HS-27A (cell line): ENCODE measurements at places on chromosomes 2 and 18.
A peak's percentile ranks its signal among the peaks of the same experiment; 100 is the strongest.

DNA sequence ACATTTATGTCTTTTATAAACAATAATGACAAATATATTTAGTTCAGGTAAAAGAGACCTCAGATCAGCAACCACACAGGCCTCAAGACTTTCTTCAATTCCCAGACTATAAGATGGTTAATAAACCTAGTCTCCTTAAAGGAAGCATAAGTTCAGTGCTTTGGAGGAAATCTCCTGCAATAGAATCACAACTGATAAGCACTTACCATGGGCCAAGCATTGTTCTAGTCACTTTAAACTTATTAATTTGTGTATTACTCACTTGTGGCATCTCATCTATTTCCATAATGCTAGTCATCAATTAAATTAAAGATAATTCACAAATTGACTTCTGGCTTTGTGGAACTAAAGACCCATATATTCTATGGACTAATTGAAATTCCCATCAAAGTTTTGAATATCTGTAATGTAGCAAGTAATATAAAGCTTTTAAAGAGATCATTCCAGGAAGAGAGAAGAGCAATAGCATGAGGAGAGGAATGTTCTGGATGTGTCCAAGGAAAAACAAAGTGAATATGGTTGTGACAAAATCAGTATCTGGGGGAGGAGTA is 42.2 kb downstream of the COL3A1 start:
- no peak for DNase-seq

DNA sequence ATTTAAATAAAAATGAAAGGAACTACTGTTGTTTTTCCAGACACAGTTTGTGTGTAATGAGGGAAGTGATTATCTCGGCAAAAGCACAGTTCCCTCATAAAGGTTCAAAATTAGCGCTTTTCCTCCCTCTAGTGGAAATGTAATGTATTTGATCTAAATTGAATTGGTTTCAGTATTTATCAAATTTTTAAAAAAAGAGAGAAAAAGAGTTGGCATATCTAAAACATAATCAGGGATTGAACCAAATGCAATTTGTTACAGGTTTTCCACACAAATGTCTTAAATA is 37.5 kb downstream of the CMPK2 start:
- no peak for DNase-seq

- DNase-seq: no peak
These were observed 44.5 kb upstream of the EGR4 start for GRCh38 chr2:73337828-73338227.

- no peak for DNase-seq
These were observed 89.4 kb downstream of the GALR1 start for GRCh38 chr18:77339093-77339492.

- DNase-seq: no peak
These were observed 583.3 kb upstream of the FSHR start for GRCh38 chr2:49737606-49738005.

GRCh38 chr18:45026162-45026561 is 345.5 kb downstream of the SETBP1 start:
- DNase-seq: no peak

- no peak for DNase-seq
These were observed 223.8 kb downstream of the TTC32 start for GRCh38 chr2:19677825-19678518.

DNA sequence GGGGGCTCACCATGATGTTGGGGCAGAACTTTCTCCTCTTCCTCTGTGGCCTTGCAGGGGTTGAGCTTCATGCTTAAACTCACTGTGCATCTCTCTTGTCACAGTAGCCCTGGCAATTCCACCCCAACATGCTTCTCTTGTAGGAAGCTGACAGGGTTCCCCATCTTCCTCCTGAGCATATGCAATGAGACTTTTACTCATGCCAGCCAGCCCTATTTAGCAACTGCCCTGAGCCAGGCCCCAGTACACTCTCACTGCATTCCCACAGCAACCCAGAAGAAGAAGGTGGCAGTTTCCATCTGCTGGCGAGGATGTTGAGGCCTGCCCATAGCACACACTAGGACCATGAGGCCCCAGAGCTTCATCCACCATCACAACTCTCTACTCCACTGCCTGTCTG is 72.2 kb upstream of the TEX51 start:
- no peak for DNase-seq

DNA sequence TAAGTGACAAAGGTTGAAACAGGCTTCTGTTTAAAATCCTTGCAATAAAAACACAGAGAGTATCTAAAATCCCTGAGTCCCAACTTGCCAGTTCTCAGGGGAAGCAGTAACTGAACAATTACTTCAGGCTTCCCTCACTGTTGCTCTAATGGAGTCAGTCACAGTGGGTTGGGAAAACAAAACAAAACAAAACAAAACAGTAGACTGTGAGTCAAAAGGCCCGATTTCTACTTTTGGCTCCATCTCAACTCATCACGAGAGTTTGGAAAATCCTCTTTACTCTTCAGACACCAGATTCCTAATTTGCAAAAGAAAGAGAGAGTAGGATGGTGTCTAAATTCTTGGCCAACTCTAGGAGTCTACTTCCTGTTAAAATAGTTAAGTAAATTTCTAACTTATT is 1.1 kb downstream of the FSHR start:
- no peak for DNase-seq

GRCh38 chr2:201246280-201246679 is 14.1 kb upstream of the CASP8 start:
- no peak for DNase-seq

GRCh38 chr2:225041851-225042799 is at the start of gene DOCK10:
DOCK10 (minus strand) TSS chr2:225042468; CDS start chr2:225042374, 94 bp downstream.
- no peak for DNase-seq

- no peak for DNase-seq
These were observed 43.5 kb downstream of the ASAP2 start for GRCh38 chr2:9250091-9250490.

- peak; percentile 94 for DNase-seq
These were observed 153.9 kb upstream of the NDUFV2 start for GRCh38 chr18:8948471-8949149.

DNA sequence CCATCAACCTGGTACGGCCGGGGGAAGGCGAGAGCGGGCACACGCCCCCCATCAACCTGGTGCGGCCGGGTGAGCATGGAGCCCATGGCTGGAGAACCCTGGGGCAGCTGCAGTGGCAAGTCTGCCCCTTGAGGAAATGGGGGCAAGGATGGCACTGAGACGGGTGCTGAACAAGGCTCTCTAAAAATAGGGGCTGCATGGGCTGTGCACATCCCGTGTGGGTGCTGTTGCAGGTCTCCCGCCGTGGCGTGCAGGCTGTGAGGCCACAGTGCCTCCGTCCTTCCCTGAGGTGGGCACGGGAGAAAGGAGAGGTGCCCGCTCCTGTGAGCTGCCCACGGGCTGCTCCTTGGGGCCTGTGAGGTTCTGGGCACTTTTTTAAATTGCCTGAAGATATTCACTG is 99.2 kb downstream of the NFATC1 start:
- DNase-seq: no peak

GRCh38 chr18:56003009-56003719 is 415.2 kb upstream of the TCF4 start:
- no peak for DNase-seq

- DNase-seq: no peak
These were observed 4.3 kb downstream of the CEP192 start for GRCh38 chr18:12995424-12995823.

DNA sequence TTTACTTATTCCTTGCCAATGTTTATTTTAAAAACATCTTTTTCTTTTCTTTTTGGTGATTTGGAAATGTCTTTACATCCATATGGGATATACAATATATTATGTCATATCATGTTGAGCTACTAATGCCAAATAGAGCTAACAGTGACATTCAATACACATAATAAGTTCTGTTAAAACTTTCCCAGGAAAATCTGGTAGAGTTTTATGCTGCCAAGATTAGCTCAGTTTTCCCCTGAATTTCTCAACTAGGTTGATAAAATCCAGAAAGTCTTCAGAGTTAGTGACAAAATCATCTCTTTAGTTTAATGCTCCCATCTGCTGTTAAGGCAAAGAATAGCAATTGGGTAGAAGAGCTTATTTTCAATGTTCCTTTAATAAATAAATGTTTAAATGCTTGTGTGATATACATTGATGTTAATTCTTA is 9.9 kb downstream of the COL3A1 start:
- DNase-seq: peak; percentile 15

DNA sequence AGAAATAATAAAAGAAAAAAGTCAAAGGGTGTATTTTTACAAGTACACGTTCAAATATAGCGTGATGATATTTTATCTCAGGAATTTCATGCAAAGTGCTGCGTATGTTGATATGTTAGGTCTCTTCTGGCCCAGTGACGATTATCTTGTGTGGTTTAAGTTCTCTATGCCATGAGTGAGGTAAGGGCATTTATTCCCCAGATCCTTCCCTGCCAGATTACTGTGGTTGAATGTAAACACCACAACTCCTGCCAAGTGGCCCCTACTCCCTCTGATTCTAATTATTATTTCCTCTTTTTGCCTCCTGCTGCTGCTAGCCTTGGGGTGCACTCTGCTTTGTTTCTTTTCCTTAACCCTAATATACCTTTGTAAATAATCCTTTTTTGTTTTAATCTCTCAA is 12.2 kb downstream of the SCN2A start:
- DNase-seq: no peak

GRCh38 chr18:57837917-57838548 is 34.9 kb upstream of the ATP8B1 start:
- DNase-seq: no peak

DNA sequence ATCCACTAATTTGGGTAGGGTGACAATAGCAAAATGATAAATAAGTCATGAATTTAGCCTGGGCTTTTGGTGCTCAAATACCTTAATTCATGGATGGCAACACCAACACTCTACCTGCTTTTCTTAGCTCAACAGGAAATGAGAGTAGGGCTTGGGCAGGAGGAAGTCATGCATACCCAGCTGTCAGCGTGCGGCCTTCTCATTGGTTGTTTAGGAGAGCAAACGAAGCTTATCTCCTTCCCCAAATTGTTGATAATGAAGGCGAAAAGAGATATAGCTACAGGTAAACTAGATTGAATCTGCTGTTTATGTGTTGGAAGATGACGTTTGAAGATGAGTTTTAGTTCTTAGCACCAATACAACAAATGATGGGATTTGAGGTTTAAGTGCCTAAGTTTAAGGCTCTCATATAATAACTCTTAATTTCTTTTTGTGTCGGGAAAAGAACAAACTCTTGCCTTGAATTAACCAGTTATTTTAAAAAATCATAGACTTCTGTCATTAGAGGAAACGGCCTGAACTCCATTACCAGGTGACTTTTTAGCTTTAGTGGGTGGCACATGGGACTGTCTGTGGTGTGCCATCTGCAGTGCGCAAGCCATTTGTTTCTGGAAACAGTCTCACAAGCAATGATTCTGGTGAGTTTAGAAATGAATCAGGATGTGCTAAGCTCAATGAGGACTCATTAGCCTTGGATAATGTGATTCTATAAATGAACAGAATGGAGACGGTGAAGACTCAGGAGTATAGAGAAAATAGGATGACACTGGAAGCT is 19.8 kb downstream of the MAP4K4 start:
- no peak for DNase-seq

GRCh38 chr2:40579247-40579646 is 127.4 kb upstream of the SLC8A1 start:
- DNase-seq: no peak

DNA sequence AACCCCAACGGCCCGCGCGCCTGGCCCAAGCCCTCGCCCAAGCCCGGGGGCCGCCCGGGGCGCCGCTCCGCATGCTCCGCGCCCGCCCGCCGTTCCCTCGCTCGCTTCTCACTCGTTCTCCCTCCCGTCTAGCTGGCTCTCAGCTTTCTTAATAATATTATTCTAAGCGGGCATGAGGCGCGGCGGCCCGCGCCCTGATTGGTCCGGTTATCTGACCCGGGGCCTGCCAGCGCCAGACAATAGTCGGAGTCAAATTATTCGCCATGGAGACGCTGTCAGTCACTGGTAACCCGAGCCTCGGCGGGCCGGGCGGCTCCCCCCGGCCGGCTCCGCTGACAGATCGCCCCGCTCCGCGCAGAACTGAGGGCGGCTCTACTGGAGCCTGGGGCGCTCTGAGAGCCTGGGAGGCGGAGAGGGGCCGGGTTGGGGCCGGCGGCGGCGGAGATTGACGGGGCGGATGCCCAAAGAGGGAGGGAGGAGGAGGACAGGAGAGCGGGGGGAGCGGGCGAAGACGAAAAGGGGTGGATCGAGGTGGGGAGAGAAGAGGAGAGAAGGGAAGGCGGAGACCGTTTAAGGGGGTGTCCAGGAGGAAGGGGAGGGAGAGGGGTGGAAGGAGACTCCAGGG is at the start of gene SIX2:
TSS of gene SIX2 (minus strand) at position 150 of the 625 bp plus-strand sequence. CDS start 342 bp downstream, outside the sequence.
- peak; percentile 96 for DNase-seq

DNA sequence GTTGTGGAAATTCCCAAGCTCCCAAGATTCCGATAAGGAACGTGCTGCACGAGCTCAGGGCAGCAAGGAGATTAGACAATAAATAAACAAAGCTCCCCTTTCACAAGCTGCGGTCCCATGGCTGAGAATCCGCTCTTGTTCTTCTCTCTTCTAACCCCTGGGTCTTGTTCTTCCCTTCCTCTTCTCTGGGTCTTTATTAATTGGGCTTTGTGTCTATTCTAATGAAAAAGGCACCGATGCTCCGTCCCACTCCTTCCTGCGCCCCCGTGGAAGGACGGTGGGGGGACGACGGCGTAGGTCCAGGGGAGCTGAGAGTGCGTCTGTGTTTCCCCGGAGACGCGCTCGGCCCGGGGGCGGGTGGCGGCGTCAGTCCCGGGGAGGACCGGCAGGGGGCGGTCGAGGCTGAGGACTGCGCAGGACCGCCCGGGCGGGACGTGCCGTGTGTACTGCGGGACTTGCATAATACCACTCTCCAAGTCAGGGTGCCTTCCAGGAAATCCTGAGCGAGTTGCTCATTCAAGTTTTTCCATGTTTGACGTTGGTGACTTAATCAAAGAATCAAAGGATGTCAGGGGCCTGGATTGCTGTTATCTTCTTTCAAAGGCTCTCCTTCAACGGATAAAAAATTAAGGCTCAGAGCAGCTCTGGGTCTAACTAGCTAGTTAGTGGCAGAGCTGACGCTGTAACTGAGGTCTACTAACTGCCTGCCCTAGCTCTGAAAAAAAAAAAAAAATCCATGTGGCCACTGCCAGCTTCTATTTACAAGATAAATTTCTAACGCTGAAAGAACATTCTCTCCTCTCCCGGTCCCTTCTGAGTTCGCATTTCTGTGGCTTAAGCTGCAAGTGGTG is 321.4 kb downstream of the TGIF1 start:
- peak; percentile 74 for DNase-seq

GRCh38 chr2:84393829-84394228 is 65.3 kb downstream of the SUCLG1 start:
- no peak for DNase-seq

GRCh38 chr2:2699121-2699505 is 368.0 kb upstream of the MYT1L start:
- no peak for DNase-seq

- DNase-seq: no peak
These were observed 209.9 kb upstream of the TRIB2 start for GRCh38 chr2:12506846-12507245.

- no peak for DNase-seq
These were observed 68.4 kb upstream of the PPP1CB start for GRCh38 chr2:28683100-28683706.

DNA sequence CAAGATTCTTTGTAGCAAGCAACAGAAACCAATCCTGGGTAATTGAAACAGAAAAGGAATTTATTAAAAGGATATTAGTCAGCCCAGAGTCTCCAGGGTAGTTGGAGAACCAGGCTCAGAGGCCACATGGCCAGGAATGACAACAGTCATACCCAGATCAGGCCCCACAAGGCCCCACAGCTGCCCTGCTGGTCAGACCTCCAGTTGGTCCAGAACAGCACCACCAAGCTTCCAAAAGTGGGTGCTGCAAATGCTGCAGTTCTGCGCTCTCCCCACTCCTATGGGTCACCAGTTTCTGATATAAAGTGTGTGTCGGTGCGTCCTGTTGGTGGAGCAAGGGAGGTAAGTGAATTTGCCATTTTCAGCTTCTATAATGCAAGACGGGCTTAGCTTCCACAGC is 29.9 kb downstream of the KLHL29 start:
- no peak for DNase-seq

GRCh38 chr2:84881581-84882413 is 913 bp upstream of the TRABD2A start:
- DNase-seq: peak; percentile 91
